ENCODE measurements at places on chromosomes 1 and 21. TPM values are rescaled to one million over a fixed set of nuclear protein-coding genes. Genes with fewer than 3 reads are reported as not detected.

Gene FAM72A
- total RNA-seq: 2.9 TPM

- peak; percentile 12 for DNase-seq
These were observed 176.7 kb downstream of the CRB1 start for GRCh38 chr1:197444755-197445154.

GRCh38 chr1:102085896-102086295 is 89.2 kb upstream of the OLFM3 start:
- DNase-seq: no peak

DNA sequence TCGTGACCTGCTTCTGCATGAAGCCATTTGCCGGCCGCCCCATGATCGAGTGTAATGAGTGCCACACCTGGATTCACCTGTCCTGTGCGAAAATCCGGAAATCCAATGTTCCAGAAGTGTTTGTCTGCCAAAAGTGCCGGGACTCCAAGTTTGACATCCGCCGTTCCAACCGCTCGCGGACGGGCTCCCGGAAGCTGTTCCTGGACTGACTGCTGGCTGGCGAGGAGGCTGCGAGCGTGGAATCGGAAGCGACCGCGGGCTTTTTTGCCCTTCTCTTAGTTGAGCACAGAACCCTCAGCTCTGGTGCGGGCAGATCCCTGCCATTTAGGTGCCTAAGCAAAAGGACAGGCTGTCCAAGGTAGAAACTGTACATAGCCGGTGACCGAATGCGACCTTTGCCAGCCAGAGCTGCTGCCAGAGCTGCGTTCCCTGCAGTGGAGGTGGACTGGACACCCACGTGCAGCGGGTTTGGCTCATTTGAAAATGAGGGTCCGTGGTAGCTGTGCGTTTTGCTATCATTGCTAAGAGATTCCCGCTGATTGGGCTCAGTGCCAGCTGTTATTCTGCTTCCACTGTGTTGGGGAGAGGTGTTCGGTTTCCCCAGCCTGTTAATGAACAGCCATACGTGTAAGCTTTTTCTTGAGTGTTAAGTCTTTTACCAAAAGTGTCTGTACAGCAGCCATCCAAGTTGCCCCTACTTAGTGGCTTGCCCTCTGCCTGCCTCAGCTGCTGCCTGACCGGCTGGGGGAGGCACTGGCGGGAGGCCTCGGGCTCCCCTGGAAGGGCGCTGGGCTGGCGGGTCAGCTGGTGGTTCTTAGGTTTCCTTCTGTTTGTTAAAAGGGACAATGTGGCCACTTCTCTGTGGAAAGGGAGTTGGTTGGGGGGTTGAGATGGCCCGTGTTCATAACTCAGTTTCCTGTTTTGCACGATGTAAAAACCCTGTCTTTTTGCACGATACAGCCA is 3.0 kb upstream of the THAP3 start:
- no peak for DNase-seq

DNA sequence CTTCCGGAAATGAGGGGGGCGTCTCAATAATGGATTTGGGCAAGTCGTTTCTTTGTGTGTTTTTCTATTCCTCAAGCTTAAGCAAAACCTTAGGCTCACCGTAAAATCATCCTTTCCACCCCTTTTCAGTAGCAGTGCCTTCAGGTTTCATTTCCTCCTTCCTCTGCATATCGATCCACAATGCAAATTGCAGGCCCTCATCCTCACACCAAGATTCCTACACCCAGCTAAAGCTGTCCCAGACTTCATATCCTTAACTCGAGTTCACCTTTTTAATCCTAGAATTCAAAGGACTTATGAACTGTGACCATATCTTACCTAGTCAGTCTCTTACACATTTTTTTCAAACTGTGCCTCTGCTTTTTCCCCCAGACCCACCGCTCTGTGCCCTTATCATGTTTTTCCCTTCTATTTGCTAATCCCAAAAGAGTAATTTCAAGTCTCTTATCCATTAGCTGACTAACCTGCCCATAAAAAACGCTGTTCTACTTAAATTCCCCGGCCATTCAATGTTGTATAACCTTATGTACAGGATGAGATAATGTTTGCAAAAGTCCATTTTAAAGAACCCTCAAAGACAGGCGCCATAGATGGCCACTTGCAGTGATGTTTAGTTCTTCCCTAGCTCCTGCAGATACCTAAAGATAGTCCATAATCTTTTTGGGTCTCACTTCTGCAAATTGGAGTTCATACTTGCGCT is 1.5 kb downstream of the AKIRIN1 start:
- no peak for DNase-seq

- DNase-seq: no peak
These were observed 60.1 kb upstream of the ABCG1 start for GRCh38 chr21:42158846-42159245.
